ENCODE measurements at places on chromosomes 4 and X.

- no peak for DNase-seq
These were observed 33.2 kb upstream of the TBC1D14 start for GRCh38 chr4:6876440-6876839.

- no peak for DNase-seq
These were observed 11.7 kb downstream of the ALB start for GRCh38 chr4:73415807-73416238.

DNA sequence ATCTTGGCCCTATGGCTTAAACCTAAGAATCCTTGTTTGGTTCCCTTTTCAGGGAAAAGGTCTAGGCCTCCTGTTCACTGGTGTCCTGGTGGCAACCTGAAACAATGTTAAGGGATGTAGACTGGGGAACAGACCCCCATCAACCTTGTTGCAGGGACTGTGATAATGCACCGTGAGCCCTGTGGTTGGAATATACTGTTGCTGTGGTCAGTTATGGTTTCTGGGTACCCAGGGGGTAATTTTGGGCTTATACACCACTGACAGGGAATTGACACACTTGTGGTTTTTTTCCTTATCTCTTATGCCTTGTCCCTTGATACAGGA, 64.0 kb upstream of the WDR1 start:
- DNase-seq = no peak

- no peak for DNase-seq
These were observed 117.9 kb downstream of the INPP4B start for GRCh38 chr4:142728233-142728632.

DNA sequence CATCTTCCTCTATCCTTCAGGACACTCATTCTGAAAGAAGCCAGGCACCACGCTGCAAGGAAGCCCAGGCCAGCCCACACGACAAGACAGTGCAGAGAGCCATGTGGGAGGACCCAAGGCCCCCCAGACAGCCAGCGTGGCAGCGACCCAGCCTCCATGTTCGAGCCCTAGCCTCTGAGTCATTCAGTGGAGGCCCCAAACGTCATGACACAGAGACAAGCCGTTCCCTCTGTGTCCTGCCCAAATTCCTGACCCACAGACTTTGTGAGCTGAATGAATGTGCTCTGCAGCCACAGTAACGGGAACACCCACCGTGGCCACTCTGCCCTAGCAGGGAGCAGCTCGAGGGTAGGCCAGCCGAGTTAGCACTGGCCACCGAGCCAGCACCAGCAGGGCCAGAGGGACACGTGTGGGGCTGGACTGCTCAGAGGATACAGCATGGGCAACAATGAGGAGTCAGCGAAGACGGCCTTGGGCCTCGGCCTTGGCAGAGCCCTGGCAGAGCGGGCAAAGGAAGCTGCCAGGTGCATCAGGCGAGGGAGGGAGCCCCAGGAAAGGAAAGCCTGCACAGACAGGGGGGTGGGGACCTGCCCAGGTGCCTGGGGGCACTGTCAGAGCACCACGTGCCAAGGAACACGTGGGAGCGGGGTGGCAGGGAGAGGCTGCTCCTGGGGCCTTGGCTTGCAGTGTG, 8.6 kb downstream of the BLOC1S4 start:
- DNase-seq = no peak

DNA sequence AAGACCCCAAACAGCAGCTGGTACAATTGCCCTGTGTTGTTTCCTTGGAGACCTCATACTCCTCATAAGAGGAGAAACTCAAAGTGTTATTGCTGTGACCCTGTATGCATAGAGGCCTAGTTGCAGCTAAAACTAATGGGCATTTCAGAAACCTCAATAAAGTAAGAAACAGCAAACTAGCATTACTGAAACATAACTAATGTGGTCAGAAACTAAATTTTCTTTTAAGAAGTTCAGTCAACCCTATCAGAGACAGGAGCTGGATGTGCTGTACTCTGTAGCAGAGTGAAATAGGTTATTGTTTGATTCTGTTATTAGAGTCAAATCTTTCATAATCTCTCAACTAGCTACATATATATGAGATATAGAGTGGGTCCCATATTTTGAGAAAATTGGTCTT, 257.5 kb upstream of the IRS4 start:
- no peak for DNase-seq

GRCh38 chrX:460116-460515, 73.4 kb upstream of the PPP2R3B start:
- no peak for DNase-seq

- no peak for DNase-seq
These were observed 12.9 kb upstream of the IL13RA1 start for GRCh38 chrX:118714521-118714920.

GRCh38 chr4:13032936-13033335, 451.2 kb downstream of the RAB28 start:
- no peak for DNase-seq

DNA sequence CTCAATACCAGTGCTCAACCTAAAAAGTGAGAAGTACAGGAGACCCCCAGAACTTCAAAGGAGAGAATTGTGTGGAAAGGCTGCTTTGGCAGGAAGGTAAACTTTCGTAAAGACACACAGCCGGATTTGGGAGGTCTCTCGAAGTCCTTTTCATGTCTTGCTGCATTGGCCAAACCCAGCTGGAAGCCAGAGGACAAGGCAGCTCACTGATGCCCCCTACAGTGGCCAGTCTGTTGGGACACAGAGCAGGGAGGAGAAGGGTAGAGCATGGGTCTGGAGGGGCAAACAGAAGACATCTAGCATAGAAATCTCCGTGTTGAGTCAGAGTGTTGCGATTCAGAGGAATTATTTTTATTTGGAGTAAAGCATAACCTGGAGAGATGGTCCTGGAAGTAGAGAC, 198.9 kb downstream of the ANK2 start:
- no peak for DNase-seq

All from stimulated activated CD8-positive, alpha-beta memory T cell treated with anti-CD3 and anti-CD28 coated beads, Interleukin-15, amount 100 ng/mL, for 24 hours (primary cell).